Stimulated activated CD4-positive, alpha-beta T cell treated with anti-CD3 and anti-CD28 coated beads, Interleukin-4, amount 100 ng/mL, for 48 hours (primary cell): ENCODE measurements at places on chromosomes 12 and 14.

- DNase-seq, result no peak
Measured at GRCh38 chr12:31205054-31205453, 120.9 kb downstream of the SINHCAF start.

DNA sequence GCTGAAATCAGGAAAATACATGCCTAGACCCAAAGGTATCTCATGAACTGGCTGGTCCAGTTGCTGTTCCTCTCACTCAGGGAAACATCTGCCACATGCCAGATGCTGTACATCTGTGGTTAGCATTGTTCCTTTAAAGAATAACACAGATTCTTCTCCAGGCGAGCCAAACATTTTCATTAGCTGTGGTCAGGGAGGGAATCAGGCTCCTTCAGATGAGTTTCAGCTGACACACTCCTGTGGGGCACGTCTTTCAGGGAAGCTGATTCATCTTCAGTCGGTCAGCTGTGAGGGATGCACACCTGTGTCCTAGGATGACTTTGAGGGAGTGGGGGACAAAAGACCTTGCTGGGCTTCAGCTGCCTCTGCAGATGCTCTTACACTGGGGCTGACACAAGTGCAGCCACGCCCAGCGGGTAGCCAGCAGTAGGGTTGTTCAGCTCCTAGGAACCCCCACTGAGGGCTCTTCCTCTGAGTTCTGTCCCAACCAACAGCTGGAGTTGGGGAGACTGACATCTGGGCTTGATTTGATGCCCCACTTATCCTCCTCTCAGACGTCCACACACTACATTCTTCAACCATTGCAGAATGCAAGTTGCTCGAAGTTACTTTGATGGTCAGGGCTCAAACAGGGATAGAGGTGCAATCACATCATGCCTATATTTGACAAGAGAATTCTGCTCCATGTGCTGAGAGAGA lies 155.0 kb downstream of the NUAK1 start:
- no peak for DNase-seq

GRCh38 chr12:64099397-64099796 lies 122.7 kb downstream of the KICS2 start:
- no peak for DNase-seq

- DNase-seq, result no peak
Measured at GRCh38 chr12:52643233-52644077, 8.6 kb downstream of the KRT2 start.

DNA sequence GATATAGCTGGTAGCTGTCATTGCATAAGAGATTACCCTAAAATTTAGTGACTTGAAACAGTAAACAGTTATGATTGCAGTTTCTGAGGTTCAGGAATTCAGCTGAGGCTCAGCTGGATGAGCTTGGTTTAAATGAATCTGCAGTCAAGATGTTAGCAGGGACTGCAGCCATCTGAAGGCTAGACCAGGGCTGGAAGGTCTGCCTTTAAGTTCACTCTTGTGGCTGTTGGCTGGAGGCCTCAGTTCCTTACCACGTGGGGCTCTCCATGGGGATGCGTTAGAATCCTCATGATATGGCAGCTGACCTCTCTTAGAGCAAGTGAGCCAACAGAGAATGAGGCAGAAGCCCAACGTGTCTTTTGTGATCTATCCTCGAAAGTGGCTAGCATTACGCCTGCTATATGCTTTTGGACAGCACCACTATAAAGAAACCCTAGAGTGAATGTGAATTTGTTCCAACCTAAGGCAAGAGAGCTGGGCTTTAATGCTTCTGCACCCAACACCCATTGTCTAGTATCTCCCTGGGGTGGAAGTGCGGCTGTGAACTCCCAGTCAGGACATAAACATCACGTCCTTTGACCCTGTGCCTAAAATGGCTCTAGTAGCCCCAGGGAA lies 26.0 kb downstream of the HSPB8 start:
- DNase-seq, result no peak

DNA sequence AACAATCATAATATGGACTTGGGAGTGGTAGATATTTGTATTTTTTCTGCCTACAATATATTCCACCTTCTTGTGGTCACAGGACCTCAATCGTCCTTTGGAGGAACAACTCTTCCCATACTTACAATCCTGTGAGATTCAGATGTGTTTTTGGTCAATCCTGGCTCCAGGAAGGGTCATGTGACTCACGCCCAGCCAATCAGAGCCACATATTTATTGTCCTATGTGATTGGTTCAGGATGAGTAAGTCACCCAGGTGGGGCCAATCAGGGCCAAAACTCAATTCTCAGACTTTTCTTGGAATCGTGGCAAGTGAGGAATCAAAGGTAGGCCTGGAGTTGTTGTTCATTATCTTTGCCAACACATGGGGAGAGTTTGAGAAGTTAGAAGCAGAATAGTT lies 264.9 kb downstream of the SUDS3 start:
- DNase-seq, result no peak

DNA sequence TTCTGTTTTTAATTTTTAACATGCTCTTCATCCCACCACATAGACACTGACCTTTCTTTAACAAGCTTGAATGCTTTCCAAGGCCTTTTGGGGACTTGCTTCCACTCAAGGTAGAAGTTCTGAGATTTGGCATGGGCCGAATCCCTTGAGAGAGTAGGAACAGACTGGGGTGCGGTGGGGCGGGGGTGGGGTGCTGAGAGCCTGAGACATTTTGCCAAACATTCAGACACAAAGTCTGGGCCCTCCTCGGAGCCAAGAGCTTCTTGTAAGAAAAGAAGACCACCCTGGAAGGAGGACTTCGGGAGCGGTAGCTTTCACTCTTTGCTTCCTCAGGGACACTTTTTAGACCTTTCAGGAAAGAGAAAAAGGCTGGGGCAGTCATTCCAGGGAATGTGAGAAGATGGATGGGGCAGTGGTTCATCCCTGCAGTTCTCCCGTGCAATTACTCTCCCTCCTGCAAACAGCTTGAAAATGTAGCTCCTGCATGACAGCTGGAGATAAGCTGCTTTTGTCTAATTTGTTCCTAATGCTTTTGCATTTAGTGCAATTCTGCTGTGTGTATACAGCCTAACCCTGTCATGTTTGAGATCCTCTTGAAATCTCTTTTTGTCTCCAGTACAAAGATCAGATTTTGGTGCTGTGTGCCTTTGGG lies 16.3 kb upstream of the MYO1H start:
- DNase-seq, result no peak

DNA sequence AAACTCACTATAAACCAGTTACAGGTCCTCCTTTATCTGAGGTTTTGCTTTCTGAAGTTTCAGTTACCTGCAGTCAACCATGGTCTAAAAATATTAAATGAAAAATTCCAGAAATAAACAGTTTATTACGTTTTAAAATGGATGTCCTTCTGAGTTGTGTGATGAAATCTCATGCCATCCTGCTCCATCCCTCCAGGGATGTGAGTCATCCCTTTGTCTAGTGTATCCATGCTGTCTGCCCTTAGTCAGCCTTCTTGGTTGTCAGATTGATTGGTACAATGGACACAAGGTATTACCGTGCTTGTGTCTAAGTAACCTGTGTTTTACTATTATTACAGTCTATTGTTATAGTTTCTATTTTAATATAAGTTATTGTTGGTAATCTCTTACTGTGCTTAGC lies 328.3 kb downstream of the APAF1 start:
- no peak for DNase-seq

- DNase-seq, result peak; percentile 15
Measured at GRCh38 chr12:120971299-120972180, 6.8 kb upstream of the HNF1A start.

DNA sequence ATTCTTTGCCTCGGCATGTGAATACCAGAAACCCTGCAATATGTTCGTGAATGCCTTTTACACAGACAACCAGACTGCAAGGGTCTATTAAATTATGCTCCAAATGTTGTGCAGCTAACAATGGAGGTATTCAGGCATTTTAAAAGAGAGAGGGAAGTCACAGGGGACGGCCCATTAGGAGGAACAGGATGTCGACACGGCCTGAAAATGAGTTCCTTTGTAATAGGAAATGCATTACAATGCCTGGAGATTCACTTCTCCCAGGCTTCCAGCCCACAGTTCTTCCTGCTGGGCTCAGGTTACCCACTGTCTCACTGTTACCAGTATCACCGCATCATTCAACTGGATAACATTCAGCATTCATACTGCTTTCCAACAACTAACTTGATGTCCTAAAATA lies 2.5 kb downstream of the DUSP6 start:
- no peak for DNase-seq

- DNase-seq, result no peak
Measured at GRCh38 chr14:35414365-35414764, 9.8 kb upstream of the NFKBIA start.

GRCh38 chr12:119463211-119463926 lies 128.8 kb downstream of the CCDC60 start:
- DNase-seq, result no peak

DNA sequence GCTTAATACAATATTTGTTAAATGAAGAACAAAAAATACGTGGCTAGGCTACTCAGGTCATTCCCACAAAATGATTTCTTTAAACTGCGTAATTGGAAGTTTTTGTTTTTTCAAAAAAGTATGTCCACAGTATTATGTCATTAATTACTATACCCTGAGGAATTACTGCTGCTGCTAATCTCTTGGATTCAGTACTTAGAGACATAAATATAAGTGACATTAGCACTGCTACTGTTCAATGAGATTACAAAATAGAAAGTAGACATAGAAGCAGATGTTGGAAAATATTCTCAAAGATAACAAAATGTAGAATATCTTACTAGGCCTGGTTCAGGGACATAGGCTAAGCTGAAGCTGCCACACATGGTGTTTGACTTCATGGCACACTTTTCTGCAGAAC lies 36.3 kb downstream of the HMGA2 start:
- DNase-seq, result no peak

GRCh38 chr12:51442324-51442723 lies 17.7 kb downstream of the SLC4A8 start:
- no peak for DNase-seq

- no peak for DNase-seq
Measured at GRCh38 chr12:40551466-40551865, 140.8 kb upstream of the CNTN1 start.

DNA sequence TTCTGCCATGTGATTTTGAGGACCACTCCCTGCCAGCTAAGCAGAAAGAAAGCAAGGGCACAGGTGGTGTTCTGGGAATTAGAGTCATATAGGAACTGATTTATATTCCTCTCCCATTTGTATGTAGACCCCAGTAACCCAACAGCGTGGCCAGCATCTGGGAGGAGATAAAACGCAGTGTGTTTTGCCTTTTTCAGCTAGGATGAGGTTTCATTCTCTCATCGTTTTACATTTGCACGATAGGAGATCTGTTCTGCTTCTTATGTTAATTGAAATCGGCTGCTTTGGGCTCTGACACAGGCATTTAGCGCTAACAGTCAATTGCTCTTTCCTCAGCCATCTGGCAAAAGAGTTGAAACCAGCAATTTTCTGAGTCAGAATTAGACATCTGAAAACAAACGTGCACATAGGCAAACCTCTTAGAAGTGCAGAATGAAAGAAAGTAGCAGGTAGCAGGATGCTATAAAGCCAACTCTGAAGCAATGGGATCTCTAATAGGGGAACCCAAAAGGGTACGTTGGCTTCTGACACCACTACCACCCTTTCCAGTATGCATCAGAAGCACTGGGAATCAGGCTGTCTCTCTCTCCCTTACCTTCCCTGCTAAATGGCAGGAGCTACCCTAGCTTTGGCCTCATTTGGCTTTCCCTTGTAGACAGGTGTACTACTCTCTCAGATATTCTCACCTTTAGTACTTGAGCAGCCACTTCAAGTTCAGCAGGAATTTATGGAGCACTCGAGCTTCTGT lies 219.1 kb downstream of the PHLDA1 start:
- no peak for DNase-seq
